Activated CD4-positive, CD25-positive, alpha-beta regulatory T cell treated with anti-CD3 and anti-CD28 coated beads, Interleukin-2, amount 50 U/mL, for 72 hours (primary cell): ENCODE measurements at places on chromosomes 16 and 17.
A peak's percentile ranks its signal among the peaks of the same experiment; 100 is the strongest.

DNA sequence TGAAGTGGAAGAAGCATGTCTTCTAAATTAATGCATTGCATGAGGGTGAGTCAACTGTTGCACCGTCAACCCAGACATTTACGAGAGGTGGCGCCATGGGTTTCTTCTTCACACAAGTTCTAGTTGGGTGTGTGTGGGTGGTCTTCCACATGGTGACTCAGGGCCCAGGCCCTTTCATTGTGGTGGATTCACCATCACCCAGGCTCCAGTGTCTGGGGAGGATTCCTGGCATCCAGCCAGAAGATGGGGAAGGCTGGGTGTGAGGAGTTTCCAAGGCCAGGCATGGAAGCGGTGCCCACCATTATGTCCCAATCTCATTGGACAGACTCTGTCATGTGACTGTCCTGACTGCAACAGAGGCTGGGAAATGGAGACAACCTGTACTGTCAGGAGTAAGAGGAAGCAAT, 21.4 kb upstream of the JPH3 start:
- no peak for DNase-seq

DNA sequence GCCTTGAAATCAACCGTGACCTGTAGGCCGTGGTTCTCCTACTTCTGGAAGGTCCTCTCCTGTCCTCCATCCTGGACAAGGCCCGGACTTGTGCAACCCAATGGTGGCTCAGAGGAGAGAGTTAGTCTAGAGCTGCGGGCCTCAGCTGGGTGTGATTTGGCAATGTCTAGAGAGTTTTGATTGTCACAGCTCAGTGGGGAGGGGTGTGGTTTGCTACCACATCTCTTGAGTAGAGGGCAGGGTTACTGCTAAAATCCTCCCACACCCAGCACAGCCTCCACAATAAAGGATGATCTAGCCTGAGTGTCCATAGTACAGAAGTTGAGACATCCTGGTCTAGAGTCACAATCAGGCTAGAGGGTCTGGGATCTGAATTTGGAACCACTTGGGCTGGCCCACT, 40.3 kb downstream of the MYH13 start:
- no peak for DNase-seq

GRCh38 chr17:16584273-16584995, 15.4 kb upstream of the ZNF287 start:
- DNase-seq = peak; percentile 95

GRCh38 chr16:67975321-67976105, 4.8 kb downstream of the DPEP3 start:
- no peak for DNase-seq

DNA sequence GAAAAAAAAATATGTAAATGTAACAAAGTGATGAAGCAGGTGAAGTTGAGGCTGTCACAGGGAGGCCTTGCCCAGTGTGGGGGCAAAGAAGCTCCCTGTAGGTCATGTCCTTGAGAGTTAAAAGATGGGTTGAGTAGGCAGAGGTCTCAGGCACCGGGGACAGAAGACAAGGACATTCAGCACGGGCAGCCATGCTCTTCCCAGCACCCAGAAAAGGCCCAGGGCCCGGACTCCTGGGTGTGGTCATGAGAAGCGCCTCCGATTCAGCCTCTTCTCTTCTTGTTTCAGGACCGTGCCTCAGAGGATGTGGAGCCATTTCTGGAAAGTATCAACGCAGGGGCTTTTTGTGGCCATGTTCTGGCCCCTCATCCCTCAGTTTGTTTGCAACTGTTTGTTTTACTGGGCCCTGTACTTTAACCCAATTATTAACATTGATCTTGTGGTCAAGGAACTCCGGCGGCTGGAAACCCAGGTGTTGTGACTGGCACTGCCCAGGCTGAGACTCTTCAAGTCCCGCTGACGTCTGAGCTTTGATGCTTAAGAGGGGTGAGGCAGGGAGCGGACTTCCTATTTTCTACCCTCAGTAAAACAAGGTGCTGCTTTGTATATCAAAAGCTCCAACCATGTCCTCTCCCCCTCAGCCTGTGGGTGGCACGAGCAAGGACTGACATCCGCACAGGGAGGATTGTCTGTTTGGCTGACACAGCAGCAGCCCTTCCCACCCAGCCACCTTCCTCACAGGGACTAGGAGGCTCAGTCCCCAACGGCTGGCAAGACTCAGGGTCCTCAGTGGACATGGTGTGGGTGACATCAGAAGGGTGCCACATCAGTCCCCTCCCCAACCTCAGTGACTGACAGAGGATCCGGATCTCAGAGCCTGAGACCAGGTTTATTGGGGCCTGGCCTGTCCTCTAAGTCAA, 26.5 kb downstream of the PLA2G10 start:
- no peak for DNase-seq

- no peak for DNase-seq
Observed at GRCh38 chr16:3690980-3691720, 26.2 kb downstream of the TRAP1 start.

- DNase-seq = peak; percentile 40
Observed at GRCh38 chr16:30761427-30761927, 385 bp downstream of the CFAP119 start.

DNA sequence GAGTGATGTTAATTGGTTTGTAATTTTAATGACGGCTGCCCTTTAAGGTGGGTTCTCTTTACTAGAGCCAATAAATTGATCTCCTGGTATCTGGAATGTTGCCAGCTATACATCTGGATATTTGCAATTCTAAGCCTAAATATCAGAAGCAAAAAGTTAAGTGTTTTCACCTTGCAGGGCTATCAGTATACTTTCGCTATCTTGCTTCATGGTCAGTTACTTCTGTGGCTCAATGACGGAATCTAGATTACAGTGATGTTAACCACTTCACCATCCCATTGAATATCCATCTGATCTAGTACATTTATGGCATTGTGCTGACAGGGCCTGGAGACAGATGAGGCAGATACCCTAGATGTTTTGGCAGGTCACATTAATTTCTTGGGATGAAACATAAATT, 28.3 kb downstream of the CCL4 start:
- no peak for DNase-seq

DNA sequence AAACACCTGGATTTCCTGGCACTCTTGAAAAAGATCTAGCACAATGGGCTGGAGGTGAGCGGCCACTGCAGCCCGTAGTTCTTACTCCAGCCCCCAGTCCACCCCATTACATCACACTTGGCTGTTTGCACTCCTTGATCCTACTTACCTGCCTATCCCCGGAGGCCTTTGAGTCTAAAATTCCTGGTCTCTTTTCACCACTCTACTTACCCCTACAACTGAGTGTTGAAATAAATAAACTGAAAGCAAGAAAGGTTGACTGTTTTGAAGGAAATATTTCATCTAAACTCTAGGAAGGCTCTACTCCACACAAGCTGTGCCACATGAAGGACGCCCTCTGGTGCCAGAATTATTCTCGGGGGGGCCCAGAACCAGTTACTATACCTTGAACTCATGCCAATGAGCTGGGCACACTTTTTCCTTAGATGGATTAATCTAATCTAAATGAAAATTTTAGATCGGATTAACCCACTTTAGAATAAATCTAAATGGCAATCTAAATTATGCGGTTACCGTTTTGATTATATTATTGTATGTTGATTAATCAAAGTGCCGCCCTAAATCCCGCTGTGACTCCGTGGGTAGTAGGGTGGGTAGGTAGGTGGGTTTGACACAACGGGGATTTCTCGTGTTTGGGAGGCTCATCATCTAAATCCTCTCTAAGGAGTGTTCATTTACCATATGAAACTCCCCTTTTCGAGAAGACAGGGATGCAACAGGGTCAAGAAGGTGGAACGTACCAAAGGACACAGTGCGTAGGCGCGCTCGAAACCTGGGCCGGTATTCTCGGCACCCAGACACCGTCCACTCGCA, 651 bp upstream of the EIF1 start:
- DNase-seq = no peak

DNA sequence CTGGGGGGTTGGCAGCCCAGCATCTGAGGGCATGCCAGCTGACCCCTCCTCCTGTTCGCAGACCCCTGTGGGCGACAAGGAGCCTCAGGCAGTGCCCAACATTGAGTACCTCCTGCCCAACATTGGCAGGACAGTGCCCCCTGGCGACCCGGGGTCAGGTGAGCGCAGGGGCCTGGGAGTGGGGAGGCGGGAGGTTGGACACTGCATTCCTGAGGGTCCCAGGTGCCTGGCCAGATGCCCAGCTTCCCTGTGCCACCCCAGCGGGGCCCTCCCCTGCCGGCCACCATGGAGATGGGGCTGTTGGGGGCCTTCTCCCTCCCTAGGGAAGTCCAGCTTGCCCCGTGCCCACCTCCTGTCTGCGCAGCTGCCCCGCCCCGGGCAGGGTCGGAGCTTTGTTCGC, 70.1 kb downstream of the ARHGAP23 start:
- DNase-seq = no peak
